ENCODE measurements at places on chromosomes 5 and 9. TPM values are rescaled to one million over a fixed set of nuclear protein-coding genes. Genes with fewer than 3 reads are reported as not detected.

The TNC gene
- total RNA-seq: 0.29 TPM

DNA sequence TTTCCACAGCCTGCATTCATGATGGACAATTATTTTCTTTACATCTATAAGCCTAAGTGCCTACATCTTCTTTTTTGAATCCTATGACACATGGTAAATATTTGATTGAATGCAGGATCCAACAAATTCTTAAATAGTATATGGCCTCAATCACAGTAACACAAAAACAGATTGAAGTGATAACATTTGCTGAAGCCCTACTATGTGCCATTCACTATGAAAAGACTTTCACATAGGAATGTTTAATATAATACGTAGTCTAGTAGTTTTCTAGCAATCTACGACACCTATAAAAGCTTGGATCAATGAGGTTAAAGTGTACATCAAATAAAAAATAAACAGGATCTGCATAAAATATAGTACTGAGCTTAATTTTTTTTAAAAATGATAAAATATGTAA lies 231.0 kb downstream of the AP3B1 start:
- H3K27me3 ChIP-seq: no peaks in the 10 kb centered on the region
- no peaks in the 10 kb centered on the region for H3K36me3 ChIP-seq
- no peak overlapping the region for H3K4me3 ChIP-seq
- no peak for DNase-seq

- H3K4me1 ChIP-seq: no peaks in the 10 kb centered on the region
- no peak for DNase-seq
- H3K4me3 ChIP-seq: no peak overlapping the region
- no peak overlapping the region for H3K27ac ChIP-seq
- H3K27me3 ChIP-seq: peaks cover 3% of the 10 kb centered on the region
These were observed 160.8 kb upstream of the CDKN2B start for GRCh38 chr9:22169727-22170503.

- no peak overlapping the region for H3K27ac ChIP-seq
- no peak overlapping the region for H3K4me3 ChIP-seq
- no peak for DNase-seq
- no peaks in the 10 kb centered on the region for H3K4me1 ChIP-seq
- no peaks in the 10 kb centered on the region for H3K36me3 ChIP-seq
- no peaks in the 10 kb centered on the region for H3K27me3 ChIP-seq
These were observed 372.4 kb upstream of the DMAC1 start for GRCh38 chr9:8172000-8172399.

GRCh38 chr5:179534431-179534830 lies 15.9 kb upstream of the RUFY1 start:
- H3K36me3 ChIP-seq: no peaks in the 10 kb centered on the region
- peaks cover 4% of the 10 kb centered on the region for H3K4me1 ChIP-seq
- H3K27ac ChIP-seq: no peak overlapping the region
- no peak overlapping the region for H3K4me3 ChIP-seq
- peaks cover 19% of the 10 kb centered on the region for H3K27me3 ChIP-seq

Data from T-cell (primary cell).